ENCODE measurements at places on chromosomes 1 and 21.

DNA sequence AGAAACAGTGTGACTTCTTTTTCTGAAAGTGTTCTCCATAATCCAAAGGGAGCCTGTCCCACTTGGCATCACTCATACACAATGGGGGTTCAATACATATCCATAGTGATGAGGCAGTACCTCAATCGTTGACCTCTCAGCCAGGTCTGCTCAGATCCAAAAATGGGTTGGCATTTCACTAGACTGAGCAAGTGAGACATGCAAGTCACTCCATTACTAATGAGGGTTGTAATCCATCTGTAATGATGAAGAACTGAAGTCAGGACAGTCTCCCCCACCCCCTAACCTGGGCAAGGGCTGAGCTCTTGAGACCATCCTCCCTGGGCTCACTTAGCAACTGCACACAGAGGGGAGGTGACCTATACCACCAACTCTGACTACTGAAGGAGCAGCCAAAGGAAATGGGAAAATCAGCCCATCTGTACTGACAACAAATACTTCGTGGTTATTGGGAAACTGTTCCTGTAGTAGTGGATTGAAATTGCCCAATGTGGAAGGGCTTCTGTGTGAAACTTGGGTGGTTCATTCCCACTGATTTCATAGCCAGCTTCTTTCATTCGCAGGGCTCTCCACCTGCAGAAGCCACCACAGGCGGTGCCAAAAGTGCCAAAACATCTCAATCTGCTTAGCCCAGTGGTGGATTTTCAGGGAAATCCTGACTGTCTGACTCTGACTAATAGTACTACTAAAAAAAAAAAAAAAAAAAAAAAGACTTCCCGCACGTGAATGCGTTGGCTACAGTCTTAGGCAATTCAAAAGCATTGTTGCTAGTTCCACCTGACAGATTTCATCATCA lies 5.0 kb downstream of the NGF start:
- DNase-seq = no peak

DNA sequence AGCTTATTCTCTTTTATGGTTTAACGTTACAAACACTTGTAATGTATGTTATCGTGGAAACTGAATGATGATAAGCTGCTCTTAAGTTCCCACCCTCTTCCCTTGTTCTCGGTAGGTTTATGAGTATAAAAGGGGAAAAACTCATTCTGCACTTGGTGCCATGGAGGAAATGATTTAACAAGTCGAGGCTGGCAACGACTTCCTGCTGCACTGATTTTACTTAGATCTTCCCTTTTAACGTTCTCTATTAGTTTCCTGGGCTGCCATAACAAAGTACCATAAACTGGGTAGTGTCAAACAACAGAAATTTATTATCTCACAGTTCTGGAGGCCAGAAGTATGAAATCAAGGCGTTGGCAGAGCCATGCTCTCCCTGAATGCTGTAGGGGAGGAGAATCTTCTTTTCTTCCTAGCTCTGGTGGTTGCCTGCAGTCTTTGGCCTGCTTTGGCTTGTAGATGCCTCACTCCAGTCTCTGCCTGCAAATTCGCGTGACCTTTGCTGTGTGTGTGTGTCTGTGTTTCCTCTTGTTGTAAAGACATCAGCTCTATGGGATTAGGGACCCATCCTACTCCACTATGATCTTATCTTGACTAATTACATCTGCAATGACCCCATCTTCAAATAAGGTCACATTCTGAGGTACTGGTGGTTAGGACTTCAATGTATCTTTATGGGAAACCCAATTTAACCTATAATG lies 26.3 kb downstream of the HUNK start:
- no peak for DNase-seq

GRCh38 chr1:113178106-113178505 lies 105.1 kb downstream of the LRIG2 start:
- DNase-seq = no peak

- no peak for DNase-seq
Observed at GRCh38 chr1:189500778-189501177, 976.9 kb downstream of the BRINP3 start.

DNA sequence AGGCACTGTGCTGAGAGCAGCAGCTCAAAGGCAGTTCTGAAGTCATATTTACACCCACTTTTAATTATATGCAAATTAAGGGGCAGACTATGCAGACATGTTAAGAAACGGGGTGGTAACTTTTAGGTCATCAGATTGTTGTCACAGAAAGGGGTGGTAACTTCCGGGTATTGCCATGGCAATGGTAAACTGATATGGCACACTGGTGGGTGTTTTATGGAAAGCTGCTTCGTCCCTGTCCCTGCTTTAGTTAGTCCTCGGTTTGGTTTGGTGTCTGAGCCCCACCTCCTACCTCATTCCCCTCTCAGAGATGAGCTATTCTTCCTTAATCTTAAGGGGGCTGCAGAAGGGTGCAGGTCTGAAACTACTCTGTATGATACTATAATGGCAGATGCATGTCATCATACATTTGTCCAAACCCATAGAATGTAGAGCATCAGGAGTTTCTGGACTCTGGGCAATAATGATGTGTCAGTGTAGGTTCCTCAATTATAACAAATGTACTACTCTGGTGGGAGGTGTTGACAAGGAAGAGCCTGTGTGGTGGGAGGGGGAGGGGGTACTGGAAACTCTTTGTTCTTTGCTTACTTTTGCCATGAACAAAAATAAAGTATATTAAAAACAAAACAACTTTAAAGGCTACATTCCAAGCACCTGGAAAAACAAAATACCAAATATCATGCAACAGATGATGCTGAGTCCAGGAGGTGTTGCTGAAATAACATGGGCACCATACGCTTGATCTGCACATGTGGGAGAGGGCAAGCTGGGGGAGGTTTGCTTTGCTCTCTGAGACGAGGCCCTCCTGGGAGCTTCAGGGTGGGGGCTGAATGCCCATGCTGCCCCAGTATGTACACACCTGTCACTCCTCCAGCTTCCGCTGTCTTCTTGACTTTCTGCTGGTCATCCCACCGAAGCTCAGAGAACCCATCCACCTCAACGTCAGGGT lies 6.3 kb downstream of the PARP1 start:
- DNase-seq = no peak

DNA sequence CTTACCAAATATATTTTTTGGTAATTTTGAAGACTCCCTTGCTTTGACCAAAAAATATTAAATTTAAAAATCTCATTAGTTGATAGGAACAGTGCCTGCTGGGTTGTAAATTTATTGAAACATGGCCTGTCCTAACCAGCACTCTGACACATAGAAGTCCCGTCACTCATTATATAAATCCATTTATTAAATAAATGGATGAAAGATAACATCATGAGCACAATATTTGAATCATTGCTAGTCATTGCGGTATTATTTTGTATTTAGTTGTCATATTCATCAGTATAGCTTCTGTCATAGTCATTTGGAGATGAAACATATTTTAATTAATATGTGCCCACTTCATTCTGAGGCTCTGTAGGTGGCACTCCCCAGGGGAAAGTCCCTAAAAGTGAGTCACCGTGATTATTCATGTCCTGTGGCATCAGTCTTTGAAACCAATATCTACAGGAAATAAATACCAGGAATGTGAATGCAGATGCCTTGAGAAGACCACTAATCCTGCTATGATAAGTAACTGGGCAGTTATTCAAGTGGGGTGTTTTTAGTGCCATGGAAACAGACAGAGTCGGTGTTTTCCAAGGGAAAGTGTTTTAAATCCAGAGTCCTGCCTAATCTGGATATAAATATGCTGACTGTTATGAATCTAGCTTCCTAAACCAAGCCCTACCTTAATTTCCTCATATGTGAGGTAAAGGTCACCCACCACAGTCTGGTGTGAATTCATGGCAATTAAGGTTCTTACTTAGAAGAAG lies 302.0 kb downstream of the DUSP10 start:
- no peak for DNase-seq

DNA sequence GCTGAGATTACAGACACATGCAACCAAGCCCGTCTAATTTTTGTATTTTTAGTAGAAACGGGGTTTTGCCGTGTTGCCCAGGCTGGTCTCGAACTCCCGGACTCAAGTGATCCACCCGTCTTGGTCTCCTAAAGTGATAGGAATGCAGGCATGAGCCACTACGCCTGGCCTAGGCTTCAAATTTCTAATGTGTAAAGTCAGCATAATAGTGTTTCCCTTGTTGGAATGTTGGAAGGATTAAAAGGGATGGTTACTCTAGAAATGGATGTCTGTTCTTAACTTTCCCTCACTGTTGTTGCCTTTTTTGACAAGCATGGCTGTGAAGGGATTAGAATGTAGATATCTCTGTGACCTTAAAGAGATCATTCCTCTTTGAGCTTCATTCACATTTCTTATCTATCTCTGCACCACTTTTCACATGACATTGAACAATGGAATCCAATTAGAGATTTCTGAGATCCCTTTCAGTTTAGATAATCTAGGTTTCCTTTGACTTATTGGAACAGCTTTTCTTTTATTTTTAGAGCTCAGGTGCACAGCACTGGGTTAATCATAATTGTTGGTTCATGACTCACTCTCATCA lies 33.7 kb downstream of the NFASC start:
- no peak for DNase-seq

GRCh38 chr1:33633019-33633801 lies 160.8 kb downstream of the ZSCAN20 start:
- peak; percentile 42 for DNase-seq

DNA sequence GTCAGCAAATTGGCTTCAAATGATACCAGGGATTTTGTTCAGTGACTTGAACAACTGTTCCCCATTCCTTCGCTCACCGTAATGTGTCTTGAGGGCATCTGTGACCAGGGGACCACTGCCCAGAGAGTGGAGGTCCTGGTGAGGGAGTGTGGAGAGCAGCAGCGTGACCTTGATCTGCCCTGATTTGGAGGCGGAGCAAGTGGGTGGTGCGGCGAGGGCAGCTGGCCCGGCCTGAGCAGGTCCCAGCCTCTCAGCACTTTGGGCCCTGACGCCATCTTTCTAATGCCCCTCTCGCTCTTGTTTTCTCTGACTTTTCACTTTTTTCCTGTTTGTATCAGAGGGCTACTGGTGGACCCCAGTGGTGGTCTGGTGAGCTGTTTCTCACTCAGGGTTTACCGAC lies 31.1 kb downstream of the DIP2A start:
- DNase-seq = no peak

GRCh38 chr1:110035236-110035752 lies 870 bp downstream of the STRIP1 start:
- DNase-seq = no peak

DNA sequence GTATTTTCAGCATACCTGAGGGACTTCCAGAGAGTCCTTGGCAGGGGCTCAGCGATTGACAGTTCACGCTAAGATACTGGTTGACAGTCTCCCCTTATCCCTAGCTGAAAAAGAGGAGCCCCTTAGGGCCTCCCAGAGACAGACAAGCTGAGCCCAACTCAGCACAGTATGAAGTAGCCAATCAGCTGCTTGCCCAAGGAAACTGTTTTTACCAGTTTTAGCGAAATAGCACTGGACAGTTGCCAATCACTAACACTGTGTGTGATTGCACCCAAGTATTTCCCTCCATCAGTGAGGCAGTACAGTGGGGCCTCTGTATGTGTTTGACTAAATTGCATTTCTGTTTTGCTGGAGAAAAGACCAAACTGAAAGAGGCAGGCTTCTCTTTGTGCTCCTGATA lies 27.0 kb downstream of the KHDRBS1 start:
- no peak for DNase-seq
